G401 (cell line): ENCODE measurements at places on chromosomes 3 and 15. TPM values are rescaled to one million over a fixed set of nuclear protein-coding genes. Genes with fewer than 3 reads are reported as not detected.

Gene XIRP1
- not detected in 2 replicates for total RNA-seq

Gene GLDN
- total RNA-seq, result not detected in 2 replicates

Gene ACAN
- total RNA-seq, result 0.68 TPM in 1 of 2 replicates, not detected in the other

Gene FES
- total RNA-seq, result 0.43 and 0.64 TPM in 2 replicates

Gene C3orf22
- total RNA-seq, result not detected in 2 replicates

Gene ANKUB1
- total RNA-seq, result not detected in 2 replicates

Gene PDHB
- 341 and 345 TPM in 2 replicates for total RNA-seq

Gene LRRC49
- total RNA-seq, result 9.3 and 15.3 TPM in 2 replicates

Gene CLDN1
- not detected in 2 replicates for total RNA-seq

Gene UNC13C
- total RNA-seq, result not detected in 2 replicates

Gene CRTAP
- total RNA-seq, result 280 and 316 TPM in 2 replicates

Gene MASP1
- not detected in 2 replicates for total RNA-seq

Gene HCN4
- total RNA-seq, result not detected in 2 replicates

Gene GHSR
- total RNA-seq, result not detected in 2 replicates
